Activated CD8-positive, alpha-beta memory T cell treated with anti-CD3 and anti-CD28 coated beads for 24 hours (primary cell): ENCODE measurements at places on chromosomes 7 and 10.

- DNase-seq = peak; percentile 55
These were observed 1.1 kb upstream of the MTPAP start for GRCh38 chr10:30349967-30350735.

DNA sequence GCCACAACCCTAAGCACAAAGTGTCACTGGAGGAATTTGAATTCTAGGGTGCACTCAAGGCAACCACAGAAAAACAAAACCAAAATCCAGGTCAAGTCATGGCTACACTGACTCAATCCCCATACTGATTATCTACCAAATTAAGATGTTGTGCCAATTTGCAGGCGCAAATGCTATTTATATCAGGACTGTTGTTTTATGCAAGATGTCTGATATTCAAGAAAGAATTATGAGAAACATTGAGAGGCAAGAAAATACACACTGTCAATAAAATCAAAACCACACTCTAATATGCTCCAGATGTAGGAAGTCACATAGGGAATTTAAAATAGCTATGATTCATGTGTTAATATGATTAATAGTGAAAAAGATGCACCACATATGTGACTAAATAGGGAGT lies 141.3 kb upstream of the MINDY3 start:
- no peak for DNase-seq

- no peak for DNase-seq
These were observed 69.9 kb upstream of the GTF2I start for GRCh38 chr7:74587435-74588126.

- no peak for DNase-seq
These were observed 82.8 kb upstream of the TNS3 start for GRCh38 chr7:47664650-47665195.

GRCh38 chr10:110399965-110400933 lies 95.5 kb upstream of the SMNDC1 start:
- no peak for DNase-seq

- DNase-seq = no peak
These were observed 145.0 kb downstream of the RNF216 start for GRCh38 chr7:5636446-5636835.

GRCh38 chr10:24465124-24465874 lies 256.4 kb downstream of the KIAA1217 start:
- no peak for DNase-seq

GRCh38 chr7:2527505-2528467 lies 8.2 kb downstream of the LFNG start:
- peak; percentile 73 for DNase-seq

DNA sequence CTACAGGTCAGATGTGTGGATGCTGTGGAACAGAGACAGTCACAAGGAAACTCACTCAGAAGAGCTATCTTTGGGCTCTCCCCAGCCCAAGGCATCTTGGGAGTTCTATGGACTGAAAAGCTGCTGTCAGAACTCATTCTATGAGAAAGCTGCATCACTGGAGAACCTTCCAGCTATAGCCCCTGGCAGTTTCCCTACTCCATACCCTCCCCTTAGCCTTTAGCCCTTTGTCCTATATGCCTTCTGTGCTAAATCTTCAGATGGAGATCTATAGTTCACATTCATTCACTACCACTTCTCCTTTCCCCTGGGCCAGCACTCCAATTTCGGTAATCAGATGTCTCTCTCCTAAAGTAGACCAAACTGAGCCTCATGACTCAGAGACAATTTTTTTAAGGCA lies 6.9 kb downstream of the WNT8B start:
- DNase-seq = no peak

DNA sequence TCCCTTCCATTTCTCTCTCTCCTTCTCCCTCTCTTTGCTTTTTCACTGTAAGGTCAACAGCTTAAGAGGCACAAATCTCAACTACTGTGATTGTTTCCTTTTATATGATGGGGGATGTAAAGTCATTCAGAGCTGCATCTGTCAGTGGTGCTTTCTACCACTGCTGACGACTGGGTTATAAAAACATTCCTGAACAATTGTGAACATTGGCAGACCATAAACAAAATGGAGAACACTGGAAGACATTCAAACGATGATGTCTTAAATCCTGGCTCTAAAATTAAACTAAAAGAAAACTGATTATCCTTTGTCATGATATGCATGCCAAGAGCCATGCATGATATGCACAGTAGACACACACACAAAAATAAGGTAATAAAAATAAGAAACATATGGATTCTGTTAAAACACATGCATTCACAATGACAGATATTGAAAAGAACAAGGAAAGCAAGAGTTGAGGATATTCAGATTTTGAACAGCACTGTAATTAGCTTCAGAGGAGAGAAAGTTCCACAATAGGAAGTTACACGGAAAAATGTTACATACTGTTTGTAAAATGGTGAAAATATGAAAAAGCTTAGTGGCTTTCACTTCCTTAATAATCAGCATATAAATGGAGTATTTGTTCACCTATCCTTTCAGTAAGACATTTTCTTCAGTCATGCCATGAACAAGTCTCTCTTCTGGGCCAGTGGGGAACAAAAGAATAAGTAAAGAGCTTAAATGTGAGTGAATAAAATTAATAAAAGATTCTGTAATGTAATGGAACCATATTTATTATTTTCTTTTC lies 89.2 kb downstream of the RNLS start:
- no peak for DNase-seq

GRCh38 chr10:95513941-95514392 lies 47.2 kb downstream of the SORBS1 start:
- no peak for DNase-seq

GRCh38 chr7:123602648-123603047 lies 1.0 kb downstream of the ASB15 start:
- no peak for DNase-seq

- DNase-seq = no peak
These were observed 6.2 kb downstream of the SFR1 start for GRCh38 chr10:104128214-104128613.

GRCh38 chr7:158453663-158454062 lies 134.0 kb downstream of the PTPRN2 start:
- no peak for DNase-seq

- no peak for DNase-seq
These were observed 1009.7 kb upstream of the CELF2 start for GRCh38 chr10:10007957-10008356.

- no peak for DNase-seq
These were observed 48.2 kb upstream of the SMNDC1 start for GRCh38 chr10:110352930-110353243.

GRCh38 chr7:28062197-28062991 lies 118.2 kb downstream of the JAZF1 start:
- DNase-seq = peak; percentile 75

DNA sequence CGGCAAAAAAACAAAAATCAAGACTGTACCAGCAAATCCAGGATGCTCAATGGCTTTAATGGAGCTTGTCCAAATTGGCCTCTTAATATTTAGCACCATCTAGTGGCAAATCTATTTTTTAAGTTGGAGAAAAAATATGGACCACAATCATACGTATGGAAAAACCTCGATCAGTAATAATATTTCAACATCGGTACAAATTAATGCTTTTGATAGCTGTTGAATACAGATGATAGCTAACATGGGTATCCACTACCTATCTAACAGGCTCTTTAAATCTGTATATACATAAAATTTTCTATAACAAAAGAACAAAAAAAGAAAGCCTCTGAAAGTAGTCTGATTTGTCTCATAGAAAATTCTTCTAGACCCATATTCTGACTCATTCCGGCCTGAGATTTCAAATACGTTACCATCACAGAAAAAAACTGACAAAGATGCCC lies 29.2 kb downstream of the COA1 start:
- DNase-seq = no peak

GRCh38 chr10:102581981-102582580 lies 62.2 kb upstream of the TRIM8 start:
- no peak for DNase-seq

DNA sequence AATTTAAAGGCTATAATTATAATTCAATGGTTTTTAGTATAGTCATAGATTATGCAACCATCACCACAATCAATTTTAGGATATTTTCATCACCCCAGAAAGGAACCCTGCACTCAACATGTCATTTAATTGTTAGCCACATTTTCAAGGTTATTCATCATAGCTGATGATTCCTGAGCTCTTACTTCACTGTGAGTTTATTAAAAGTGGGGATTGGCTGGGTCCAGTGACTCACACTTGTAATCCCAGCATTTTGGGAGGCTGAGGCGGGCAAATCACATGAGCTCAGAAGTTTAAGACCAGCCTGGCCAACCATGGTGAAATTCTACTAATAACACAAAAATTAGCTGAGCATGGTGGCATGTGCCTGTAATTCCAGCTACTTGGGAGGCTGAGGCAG lies 787 bp downstream of the CCL26 start:
- no peak for DNase-seq

DNA sequence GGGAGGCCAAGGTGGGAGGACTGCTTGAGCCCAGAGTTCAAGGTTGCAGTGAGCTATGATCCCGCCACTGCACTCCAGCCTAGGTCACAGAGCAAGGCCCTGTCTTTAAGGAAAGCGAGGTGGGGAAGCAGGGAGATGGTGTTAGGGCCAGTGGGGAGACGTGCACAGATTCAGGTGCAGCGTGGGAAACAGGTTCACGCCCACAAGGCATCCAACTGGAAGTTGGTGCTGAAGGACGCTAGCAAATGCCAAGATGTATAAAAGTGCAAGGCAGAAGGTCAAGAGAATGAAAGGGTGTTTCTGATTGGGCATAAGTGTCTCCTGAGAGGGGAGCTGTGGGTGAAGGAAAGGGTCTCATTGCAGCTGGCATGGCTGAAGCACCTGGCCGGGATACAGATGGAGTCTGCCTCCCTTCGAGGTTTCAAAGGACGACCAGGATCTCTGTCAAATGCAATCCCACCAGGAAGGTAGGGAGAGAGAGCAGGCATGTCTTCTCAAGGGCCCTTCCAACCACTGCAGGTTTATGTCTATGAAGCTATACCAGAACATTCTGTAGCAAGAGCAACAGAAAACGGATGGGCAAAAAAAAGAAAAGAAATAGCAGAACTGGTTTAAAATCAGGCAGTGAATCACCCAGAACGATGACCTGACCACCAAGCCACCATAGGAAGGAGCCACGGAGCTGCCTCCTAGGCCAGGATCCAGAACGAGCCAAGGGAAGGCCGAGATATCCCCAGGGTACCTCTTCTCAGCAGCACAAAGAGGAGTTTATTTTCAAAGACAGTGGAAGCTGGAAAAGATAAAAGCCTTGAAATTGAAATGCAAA lies 43.2 kb downstream of the GSDME start:
- peak; percentile 37 for DNase-seq

DNA sequence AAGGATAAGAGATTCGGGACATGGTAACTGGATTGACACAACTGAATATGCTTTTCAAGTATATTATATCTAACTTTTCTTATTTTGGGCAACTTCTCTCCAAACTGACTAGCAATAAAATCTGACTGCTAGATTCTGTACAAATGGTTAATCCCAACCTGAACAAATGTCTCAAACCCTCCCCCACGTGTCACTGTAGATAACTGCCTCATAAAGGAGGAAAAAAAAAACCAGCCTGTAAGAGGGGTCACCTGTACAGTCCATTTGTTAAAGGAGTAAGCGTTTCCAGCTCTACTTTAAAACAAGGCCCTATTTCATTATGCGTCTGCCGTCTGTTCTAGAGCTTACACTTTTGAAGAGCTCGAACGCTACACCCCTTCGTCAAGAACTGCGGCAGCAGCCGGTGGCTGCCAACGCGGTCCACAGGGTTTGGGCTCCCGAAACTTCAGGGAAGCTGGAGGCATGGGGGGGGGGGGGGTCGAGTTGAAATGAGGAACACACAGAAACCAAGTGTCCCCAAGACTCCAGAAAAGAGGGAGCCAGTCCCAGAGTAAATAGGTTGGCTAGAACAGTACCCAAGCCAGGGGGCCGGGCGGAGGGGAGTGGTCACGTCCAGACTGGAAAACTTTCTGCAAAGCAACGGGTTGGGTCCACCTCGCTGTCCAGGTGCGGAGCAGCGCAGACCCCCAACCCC lies 492 bp downstream of the COG5 start:
- no peak for DNase-seq

- no peak for DNase-seq
These were observed 82.1 kb downstream of the ZRANB1 start for GRCh38 chr10:125023862-125024496.

DNA sequence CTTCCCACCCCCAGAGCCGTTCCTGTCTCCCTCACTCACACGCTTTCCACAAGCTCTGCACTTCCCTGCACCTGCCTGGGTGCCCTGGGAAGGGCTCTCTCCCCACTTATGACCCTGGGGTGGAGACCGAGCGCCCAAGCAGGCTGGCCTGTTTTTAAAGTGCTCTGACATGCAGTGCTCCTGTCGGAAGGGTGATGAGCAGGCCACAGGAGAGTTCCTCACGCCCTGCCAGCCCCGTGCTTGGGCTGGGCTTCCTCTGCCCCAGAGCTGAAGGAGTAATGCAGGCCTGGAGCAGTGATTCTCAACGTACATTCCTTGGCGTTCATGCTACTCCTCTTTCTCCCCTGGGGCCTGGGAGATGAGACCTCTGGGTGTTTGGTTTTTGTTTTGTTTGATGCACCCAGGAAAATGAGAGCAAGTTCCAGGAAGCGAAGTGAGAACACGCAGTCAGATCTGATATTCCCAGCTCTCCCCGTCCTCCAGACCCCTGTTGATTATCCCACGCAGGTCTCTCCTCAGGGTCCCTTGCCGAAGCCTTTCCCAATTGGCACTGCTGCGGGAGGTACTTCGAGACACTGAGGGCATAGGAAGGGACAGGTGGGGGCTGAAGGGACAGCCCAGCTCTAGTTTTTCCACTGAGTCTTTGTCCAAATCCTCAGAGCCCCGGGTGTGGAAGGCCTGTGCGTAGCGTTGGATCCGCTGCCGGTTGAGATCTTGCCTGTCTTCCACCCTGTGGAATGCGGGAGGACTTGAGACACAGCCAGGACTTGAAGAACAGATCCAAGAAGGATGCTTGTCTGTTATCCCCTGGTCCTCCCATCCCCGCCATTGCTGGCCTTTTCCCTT lies 14.1 kb downstream of the TRPV6 start:
- peak; percentile 47 for DNase-seq

- no peak for DNase-seq
These were observed 212.7 kb upstream of the IGFBP3 start for GRCh38 chr7:46133751-46134150.

DNA sequence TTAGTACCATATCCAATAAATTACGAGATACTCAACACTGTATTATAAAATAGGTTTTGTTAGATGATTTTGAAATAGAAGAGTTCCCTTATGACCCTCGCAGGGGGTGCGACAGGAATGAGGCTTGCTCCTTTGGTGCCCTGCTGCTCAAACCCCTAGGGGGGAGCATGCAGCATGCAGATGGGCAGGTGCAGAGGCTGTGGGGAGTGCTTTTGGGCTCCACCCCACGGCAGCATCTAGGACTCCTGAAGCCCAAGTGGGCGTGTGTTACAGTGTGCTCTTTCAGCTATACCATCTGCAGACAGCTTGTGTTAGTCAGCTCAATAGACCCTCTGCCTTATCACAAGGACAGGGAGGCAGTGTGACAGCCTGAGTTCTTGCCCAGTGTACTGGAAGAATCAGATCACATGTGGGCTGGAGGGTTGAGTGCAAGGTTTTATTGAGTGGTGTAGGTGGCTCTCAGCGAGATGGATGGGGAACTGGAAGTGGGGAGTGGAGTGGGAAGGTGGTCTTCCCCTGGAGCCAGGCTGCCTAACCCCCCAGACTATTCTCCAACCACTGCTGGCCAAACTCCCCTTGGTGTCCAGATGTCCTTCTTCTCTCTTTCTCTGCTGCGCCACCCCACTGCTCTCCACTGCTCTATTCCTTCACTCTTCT lies 3.1 kb upstream of the MRC1 start:
- DNase-seq = peak; percentile 60
